ENCODE measurements at places on chromosomes 4 and X.

GRCh38 chr4:128220286-128221235 is 67.1 kb downstream of the PGRMC2 start:
- no peak for DNase-seq

- DNase-seq, result no peak
These were observed 54.3 kb downstream of the ZFYVE28 start for GRCh38 chr4:2363951-2364653.

- DNase-seq, result no peak
These were observed 21.8 kb upstream of the P2RY10 start for GRCh38 chrX:78923198-78924015.

GRCh38 chrX:121301822-121302221 is 254.4 kb downstream of the GLUD2 start:
- no peak for DNase-seq

GRCh38 chr4:3017504-3017903 is 54.1 kb downstream of the GRK4 start:
- no peak for DNase-seq

DNA sequence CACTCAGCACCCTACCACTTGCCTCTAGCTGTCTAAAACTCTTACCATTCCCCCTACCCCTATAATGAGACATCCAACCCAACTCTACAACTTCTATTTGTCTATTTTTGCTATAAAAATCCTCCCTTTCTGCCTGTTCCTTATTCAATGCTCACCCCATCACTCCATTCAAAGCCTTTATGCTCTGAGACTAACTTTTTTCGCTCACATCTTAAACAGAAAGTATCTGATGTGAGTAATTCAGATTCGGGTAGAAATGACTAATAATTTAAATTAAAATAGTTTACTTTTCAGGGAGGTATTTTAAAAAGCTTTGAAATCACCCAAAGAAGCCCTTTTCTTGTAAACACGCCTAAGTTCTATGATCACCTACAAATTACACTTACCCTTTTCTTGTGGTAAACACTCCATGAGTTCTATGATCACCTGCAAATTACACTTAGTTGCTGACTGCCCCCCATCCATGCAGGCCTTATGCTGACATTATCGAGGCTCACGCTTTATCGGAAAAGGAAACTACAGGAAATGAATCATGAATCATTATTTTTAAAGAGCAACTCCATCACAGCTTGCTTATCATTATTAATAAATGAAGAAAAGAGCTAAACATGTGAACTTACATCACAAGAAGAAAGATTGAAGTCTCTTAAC is 168.7 kb upstream of the PPP1R2C start:
- no peak for DNase-seq

GRCh38 chr4:14225688-14226207 is 598.2 kb upstream of the BOD1L1 start:
- no peak for DNase-seq

All from activated CD4-positive, alpha-beta T cell treated with anti-CD3 and anti-CD28 coated beads, Interleukin-2, amount 10 ng/mL, durations not matched to agents 7 days and 5 days (primary cell).